ENCODE measurements at places on chromosomes 16 and 17.

- no peak for DNase-seq
Observed at GRCh38 chr17:7582396-7583252, 1.0 kb upstream of the MPDU1 start.

DNA sequence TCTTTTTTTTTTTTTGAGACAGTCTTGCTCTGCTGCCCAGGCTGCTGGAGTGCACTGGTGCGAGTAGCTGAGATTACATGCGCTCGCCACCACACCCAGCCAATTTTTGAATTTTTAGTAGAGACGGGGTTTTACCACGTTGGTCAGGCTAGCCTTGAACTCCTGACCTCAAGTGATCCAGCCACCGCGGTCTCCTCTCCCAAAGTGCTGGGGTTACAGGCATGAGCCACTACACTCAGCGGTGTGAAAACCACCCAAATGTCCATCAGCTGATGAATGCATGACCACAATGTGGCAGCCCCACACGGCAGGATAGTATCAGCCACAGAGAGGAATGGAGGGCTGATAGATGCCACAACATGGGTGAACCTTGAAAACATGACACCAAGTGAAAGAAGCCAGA lies 2.1 kb downstream of the P2RX5 start:
- no peak for DNase-seq

DNA sequence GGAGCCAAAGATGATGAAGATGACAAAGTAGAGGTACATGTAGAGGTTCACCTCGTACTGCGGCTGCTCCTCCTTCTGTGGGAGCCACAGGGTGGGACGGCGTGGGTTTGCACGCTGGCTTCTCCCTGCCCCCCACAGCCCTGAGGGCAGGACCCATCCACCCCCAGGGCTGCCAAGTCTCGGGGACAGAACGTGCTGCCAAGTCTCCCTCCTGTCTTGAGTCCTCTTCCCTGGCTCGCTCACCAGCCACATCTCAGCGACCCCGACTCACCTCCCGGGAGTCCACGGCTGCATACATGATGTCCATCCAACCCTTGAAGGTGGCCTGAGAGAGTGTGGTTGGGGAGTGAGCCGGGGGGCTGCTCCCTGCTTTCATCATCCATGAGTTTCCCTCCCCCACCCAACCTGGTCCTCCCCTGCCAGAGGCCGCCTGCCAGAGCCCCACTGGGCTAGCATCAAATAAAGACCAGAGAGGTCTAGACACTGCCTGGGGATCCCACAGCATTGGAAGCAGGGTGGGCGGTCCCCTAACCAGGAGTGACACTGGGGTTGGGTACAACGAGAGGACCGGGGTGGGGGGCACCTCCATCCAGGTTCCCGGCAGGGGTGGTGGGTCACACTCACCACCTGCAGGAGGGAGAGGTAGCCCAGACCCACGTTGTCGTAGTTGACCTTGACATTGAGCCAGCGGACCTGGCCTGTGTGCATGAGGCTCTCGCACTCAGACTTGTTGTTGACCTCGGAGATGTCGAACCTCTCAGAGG lies 12.8 kb upstream of the CD79B start:
- DNase-seq = no peak

- peak; percentile 96 for DNase-seq
Observed at GRCh38 chr16:76583466-76583865, 306.3 kb downstream of the CNTNAP4 start.

GRCh38 chr17:22286337-22287041 lies 594.2 kb downstream of the KCNJ18 start:
- DNase-seq = no peak

DNA sequence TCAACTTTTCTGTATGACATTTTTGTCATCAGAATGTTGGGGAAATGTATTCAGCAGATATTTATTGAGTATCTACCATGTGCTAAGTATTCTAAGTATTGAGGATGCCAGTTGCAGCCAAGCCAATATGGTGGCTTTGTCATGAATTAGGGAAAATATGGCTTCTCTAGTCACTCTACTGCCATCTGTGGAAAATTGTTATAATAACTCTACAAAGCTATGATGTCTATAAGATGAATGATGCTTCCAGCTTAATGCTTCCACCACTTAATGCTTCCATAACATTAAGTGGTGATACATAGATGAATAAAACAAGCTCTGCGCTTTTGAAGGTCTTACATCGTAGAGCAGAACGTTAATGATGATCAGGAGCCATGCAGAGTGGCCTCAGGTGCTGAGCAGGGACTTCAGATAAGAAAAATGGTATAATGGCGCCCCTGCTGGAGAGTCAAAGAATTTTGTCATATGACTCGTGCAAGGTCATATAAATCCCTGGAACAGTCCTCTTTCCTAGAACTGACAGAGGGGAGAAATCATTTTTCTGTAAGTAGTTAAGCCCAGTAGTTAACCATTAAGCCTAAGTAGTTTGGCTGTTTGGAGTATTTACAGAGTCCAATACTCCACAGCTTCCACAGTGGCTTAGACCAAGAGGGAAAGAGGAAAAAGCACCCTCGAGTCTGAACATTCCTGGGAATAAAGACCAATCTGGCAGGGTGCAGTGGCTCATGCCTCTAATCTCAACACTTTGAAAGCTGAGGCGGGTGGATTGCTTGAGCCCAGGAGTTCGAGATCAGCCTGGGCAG lies 2.7 kb upstream of the TMIGD1 start:
- DNase-seq = peak; percentile 96

GRCh38 chr17:12691173-12691572 lies 25.5 kb downstream of the MYOCD start:
- no peak for DNase-seq

DNA sequence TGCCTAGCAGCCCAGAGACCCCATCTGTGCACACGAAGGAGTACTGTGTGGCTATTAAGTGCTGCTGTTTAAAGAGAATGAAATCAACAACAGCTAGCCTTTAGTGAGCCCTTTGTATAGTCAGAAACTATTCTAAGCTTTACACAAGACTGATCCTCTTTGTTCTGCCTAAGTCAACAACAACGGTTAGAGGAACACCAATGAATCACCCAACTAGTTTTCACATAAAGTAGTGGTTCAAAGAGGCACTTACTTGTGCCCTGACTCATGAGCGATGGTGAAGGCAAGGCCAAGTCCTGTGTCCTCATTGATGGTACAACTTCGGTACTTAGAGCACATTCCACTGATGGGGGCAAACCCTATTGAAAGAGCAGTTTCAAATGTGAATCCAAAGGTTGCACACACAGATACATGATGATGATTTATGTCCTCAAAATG lies 75.8 kb downstream of the ADAMTS18 start:
- DNase-seq = no peak

DNA sequence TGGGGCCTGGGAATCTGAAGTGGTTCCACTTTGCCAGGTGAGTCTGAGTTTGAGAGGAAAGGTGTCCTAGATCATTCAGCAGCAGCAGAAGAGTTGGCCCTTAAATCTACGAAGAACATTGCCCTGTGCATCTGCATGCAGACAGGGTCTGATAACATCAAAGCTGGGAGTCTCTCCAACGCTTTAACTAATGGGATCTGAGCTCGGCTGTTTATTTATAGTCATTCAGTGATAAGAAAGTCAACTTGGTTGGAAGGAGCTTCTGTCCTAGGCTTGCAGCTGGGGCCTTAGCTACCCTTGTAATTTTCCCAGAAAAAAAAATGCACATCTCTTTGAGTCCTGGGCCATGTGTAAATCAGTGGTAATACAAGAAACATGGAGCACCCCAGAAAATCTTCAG lies 418.0 kb upstream of the HSBP1 start:
- no peak for DNase-seq

DNA sequence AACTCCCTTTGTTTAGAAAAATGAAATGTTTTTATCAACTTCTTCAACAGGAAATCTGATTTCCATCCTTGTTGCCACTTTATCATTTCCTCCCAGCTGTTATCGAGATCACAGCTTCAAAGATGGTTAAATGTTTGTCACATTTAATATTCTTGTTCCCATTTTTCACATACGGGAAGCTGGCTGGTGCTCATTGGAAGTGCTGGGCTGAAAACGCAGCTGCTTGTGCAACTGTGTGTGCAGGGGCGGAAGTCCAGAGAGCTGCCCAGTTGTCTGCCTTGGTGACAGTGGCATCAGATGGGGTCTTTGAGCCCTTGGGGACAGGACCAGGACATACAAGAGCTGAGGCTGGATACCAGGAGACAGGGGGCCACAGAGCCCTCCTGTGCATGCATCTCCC lies 549.2 kb upstream of the CDH11 start:
- DNase-seq = no peak

GRCh38 chr16:84103678-84104077 lies 13.1 kb downstream of the MBTPS1 start:
- DNase-seq = no peak

- no peak for DNase-seq
Observed at GRCh38 chr17:19539841-19540311, 6.2 kb downstream of the SLC47A1 start.

DNA sequence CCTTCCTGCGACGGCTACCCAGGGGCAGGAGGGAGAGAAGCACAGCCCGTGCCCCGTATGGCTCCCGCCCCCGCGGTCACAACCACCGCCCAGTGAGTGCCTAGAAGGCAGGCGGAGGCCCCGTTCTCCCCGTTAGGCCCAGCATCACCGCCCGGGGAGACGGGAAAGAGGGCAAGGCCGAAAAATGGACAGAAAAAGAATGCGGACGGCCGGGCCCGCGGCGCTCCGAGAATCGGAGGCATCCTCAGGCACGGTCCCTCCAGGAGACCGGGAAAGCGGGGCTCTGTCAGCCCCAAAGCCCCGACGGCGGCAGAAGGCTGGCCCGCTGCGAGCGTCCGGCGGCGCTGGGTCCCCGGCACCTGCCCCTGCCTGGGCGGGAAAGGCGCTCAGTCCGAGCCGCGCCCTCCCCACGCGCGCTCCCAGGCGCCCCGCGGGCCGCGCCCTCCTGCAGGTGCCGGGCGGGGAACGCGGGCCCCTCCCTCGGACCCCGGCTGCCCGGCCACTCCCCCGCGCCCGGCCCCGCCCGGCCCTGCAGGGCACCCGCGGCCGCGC lies 407 bp downstream of the MCRIP1 start:
- DNase-seq = no peak

DNA sequence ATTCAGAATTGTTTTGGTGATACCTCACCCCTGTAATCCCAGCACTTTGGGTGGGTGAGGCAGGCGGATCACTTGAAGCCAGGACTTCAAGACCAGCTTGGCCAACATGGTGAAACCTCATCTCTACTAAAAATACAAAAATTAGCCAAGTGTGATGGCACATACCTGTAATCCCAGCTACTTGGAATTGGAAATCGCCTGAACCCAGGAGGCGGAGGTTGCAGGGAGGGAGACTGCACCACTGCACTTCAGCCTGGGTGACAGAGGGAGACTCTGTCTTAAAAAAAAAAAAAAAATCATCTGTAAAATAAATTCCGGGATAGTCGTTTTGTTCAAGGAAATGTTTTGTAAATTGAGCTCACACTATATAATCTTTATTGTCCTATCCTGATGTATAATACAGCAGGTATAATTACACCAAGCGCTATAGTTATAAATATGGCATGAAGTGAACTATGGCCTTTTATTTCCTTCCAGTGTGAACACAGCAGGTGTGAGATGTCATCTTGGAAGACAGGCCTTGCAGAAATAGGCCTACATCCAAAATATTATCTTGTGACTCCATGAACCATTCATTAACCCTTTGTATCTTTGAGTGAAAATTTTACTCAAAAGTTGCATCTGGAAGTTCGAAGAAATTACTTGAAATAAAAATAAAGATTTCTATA lies 25.4 kb downstream of the PLA2G10 start:
- no peak for DNase-seq

DNA sequence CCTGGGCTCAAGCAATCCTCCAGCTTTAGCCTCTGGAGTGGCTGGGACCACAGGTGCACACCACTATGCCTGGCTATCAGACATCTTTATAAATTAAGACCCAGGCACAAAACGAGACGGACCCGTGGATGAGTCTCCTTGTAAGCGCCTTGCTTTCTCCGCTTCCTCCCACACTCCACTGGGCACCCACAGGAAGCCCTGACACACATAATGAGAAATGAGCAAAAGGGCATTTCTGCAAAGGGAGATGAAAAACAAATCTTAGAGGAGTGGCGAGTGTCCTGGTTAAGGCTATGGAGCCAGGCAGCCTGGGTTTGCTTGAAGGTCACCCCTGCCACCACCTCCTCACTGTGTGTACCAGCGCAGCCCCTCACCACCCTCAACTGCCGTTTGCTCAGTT lies 56.3 kb downstream of the XYLT1 start:
- no peak for DNase-seq

DNA sequence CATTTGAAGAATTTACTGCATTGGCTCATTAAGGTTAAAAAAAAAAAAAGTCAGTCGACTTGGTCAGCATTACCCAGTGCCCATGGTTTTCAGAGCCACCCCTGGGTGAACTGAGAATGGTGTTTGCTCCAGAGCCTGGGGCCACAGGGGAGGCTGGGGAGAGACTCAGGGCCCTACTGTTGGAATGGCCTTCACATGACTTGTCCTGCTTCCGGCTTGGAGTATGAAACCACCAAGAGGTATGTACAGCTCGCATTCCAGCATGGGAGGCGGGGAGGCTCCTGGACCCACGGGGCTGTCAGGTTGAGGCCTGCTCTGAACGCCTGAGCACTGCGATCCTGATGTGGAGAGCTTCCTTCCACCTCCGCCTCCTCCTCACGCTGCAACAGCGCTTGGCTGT lies 36.8 kb downstream of the MSI2 start:
- DNase-seq = no peak

GRCh38 chr16:31202414-31203375 lies at the start of gene PYCARD:
Gene PYCARD (minus strand): TSS chr16:31202760. CDS start chr16:31202690, 70 bp downstream.
- no peak for DNase-seq

DNA sequence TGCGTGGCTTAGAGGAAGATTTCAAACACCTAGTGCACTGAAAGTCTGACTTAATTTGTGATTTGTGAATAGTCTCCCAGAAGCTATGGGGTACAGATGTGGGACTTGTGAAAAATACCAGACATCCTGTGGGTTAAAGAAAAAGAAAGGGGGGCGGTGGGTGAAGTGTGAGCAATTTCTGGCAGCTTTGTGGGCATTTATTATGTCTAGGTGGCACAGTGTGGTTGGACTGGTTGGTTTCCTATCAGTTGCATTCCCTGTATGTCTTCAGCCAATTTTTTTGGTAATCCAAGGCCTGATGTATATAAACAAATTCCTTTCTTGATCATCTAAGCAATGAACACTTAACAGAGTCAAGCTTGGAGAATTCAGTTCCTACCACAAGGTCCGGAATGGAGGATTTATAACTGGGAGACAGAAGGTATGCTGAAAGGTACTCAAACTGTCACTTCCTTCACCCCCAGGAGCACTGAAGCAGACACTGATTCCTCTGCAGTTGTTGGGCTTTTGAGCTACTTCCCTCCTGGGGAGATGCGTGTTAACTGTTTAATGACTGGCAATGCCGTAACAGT lies 211.6 kb downstream of the WWOX start:
- no peak for DNase-seq

- no peak for DNase-seq
Observed at GRCh38 chr16:68155425-68155824, 70.3 kb downstream of the NFATC3 start.

- no peak for DNase-seq
Observed at GRCh38 chr17:64130559-64131001, 636 bp upstream of the ERN1 start.

DNA sequence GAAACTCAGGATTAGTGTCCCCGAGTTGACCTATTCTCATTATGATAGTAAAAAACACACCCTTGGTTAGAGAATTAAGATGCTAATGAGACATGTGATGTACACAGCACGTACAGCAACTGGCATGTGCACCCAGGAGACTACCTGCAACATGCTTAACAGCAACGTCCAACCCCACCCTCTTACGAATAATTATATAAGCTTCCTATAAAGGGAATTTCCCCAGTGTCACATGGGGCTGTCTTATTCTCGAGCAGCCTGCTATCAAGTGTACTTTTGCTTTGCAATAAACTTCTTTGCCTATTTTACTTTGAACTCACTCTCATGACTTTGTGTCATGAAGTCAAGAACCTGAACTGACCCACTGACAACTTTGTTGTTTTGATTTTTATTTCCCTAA lies 62.4 kb upstream of the PMFBP1 start:
- DNase-seq = no peak

- no peak for DNase-seq
Observed at GRCh38 chr16:71573387-71574094, 3.4 kb downstream of the TAT start.
